ENCODE measurements at places on chromosomes 13 and 19.
A peak's percentile ranks its signal among the peaks of the same experiment; 100 is the strongest.

DNA sequence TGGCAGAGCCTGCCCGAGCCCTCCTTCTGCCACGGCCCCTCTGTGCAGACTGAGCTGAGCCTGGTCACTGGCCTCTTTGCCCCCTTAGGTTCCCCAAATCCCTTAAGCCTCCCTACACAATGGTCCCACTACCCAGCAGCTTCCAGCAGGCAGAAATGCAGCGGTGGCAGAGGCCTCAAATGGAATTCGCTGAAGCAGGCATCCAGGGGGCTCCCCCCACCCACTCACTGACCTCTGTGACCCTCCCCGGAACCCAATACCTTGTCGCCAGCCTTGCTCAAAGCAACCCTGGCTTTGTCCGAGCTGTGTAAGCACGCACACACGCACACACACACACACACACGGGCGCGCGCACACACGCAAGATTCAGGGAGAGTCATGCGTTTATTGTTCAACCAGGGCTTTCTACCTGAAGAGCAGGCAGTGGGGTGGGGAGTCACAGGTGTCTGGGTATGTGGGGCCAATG lies at the start of gene LIM2:
Gene LIM2 (minus strand): TSS at position 51 of the 466 bp plus-strand sequence. CDS start 531 bp downstream, outside the sequence.
- no peak within 1 kb of the TSS for H3K27ac ChIP-seq
- no peaks in the 10 kb centered on the region for H3K4me1 ChIP-seq
- no peak within 1 kb of the TSS for H3K4me3 ChIP-seq
- H3K36me3 ChIP-seq = no peaks in the 10 kb centered on the region
- H3K27me3 ChIP-seq = no peaks in the 10 kb centered on the region

DNA sequence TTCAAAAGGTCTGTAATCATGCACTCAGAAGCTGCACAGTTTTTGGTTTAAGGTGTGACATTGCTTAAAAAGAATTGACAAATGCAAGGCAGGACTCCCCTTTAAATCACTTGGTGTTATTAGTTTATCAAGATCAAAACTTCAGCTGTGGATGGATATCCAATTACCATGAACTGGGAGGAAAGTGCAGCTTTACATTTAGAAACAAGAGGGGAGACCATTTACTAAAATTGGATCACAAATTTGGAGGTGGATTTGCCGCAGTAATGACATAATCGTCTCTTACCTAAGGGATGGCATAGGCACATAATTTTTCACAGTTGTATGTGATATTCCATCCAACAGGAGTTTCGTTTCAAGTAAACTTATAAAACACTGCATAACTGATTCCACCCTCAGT lies 1610.2 kb downstream of the SLITRK5 start:
- H3K4me1 ChIP-seq = no peaks in the 10 kb centered on the region
- no peak overlapping the region for H3K27ac ChIP-seq
- no peaks in the 10 kb centered on the region for H3K27me3 ChIP-seq
- no peak overlapping the region for H3K4me3 ChIP-seq
- no peak for DNase-seq

- no peak overlapping the region for H3K4me3 ChIP-seq
- H3K4me1 ChIP-seq = no peaks in the 10 kb centered on the region
- H3K36me3 ChIP-seq = no peaks in the 10 kb centered on the region
- DNase-seq = no peak
These were observed 513.6 kb downstream of the PCDH9 start for GRCh38 chr13:66716538-66716937.

DNA sequence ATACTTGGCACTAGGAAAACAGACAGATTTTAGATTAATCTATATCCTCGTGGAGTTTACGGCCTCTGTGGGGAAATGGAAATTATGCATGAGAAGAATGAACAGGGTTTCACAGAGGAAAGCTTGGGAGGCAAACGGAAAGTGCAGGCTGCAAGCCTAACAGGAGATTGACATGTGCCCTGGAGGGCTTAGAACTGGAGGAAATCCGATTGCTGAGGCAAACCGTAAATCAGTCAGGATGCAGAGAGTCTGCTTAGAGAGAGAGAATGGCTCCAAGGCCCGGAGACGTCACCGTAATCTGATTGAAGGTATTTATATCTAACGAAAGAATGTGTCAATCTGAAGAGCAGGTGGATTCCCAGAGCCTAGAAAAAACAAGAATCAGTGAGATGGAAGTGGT lies 143.2 kb downstream of the KATNAL1 start:
- no peak for DNase-seq
- no peak overlapping the region for H3K27ac ChIP-seq
- peaks cover 8% of the 10 kb centered on the region for H3K27me3 ChIP-seq
- no peak overlapping the region for H3K4me3 ChIP-seq
- no peaks in the 10 kb centered on the region for H3K36me3 ChIP-seq

GRCh38 chr13:46555722-46556417 lies 2.9 kb downstream of the LRCH1 start:
- no peaks in the 10 kb centered on the region for H3K36me3 ChIP-seq
- no peak for DNase-seq
- peaks cover 27% of the 10 kb centered on the region for H3K4me1 ChIP-seq
- H3K4me3 ChIP-seq = no peak overlapping the region
- H3K27ac ChIP-seq = no peak overlapping the region

DNA sequence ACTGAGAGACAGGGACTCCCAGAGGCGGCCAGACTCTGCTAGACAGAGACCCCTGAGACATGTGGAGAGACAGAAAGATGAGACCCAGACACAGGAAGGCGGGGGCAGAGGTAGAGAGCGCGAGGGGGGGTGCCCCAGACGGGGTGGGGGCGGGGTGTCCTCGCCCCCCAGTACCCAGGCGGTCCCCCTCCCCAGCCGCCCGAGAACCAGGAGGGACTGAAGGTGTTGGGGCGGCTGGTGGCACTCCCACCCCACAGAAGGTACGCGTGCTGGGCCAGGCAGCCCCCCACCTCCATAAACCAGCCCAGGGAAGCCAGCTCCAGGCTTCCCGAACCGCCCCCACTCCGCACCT lies 336 bp downstream of the SLC8A2 start:
- DNase-seq = no peak
- H3K4me1 ChIP-seq = no peaks in the 10 kb centered on the region
- H3K4me3 ChIP-seq = no peak overlapping the region
- H3K27me3 ChIP-seq = peaks cover 35% of the 10 kb centered on the region

DNA sequence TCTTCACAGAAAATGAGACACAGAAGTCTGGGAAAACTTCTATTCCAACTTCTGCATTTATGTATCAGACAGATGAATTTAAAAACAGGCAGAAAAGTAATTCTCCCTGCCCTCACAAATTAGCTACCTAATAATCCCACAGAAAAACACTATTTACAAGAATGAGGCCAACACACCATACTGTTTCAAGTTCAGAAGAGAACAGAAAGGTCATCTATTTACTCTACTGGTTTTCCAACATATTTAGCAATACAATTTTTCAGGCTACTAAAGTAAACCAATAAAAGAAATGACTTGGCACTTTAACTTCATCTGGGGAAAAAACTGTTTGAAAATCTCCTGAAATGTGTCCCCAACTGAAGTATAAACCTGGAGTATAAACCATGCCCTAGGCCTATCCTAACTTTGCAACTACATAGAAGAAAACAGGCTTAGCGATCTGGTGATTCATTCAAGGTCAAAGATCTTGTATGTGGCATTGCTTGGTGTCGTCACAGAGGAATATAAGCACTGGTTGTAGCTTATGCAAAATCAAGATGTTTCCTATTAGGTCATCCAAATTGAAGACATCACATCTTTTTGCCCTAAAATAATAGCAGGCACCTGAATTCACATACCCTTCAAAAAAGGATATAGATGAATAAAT lies 20.1 kb upstream of the EBPL start:
- H3K36me3 ChIP-seq = peaks cover 30% of the 10 kb centered on the region
- peak; percentile 82 for DNase-seq
- no peaks in the 10 kb centered on the region for H3K27me3 ChIP-seq

DNA sequence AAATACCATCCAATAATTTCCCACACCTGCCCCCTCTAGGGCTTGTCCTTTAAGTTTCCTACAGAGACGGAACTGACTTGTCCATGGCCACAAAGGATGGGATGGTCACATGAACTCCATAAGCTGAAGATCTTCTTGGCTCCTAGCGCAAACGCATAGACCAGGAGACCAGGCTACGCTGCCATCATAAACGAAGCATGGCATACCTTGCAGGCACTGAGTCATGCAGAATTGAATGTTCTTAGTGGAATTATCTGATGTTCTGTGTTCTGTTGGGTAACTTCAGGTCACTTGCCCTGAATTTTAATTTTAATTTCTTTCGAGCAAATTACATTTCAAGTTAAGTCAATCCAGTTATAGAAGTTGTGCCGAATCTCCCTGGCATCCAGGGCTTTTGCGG lies 96.4 kb upstream of the STARD13 start:
- no peaks in the 10 kb centered on the region for H3K4me1 ChIP-seq
- no peak overlapping the region for H3K27ac ChIP-seq
- no peak overlapping the region for H3K4me3 ChIP-seq
- no peak for DNase-seq
- H3K27me3 ChIP-seq = no peaks in the 10 kb centered on the region
- H3K36me3 ChIP-seq = no peaks in the 10 kb centered on the region

DNA sequence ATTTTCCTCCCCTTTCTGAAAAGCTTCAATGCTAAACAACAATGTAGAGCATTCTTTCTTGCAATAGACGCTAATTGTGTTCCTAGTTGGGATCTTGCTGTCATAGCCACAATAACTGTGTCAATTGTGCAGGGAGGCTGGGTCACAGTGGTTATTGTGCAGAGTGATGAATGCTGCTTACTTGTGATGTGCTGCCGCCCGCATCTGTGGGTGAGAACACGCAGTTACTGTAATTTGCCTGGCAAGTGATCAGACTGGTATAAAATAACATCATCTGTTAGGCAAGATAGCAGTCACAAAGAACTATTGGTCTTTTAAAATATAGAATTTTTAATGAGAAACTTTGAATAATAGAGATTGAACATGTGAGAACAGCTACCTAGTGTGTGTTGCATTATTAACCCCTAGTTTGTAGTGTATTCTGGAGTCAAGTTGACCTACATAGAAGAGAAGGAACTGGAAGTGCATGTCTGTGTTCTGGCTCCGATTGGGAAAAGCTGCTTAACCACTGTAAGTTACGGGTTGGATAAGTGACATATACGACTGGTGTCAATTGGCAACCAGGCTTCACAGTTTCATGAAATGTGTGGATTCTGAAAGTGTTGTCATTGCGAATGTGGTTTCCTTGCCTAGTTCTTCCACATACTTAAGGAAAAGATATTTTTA lies 43.6 kb downstream of the SLAIN1 start:
- H3K27me3 ChIP-seq = no peaks in the 10 kb centered on the region
- DNase-seq = no peak
- H3K27ac ChIP-seq = no peak overlapping the region
- H3K36me3 ChIP-seq = no peaks in the 10 kb centered on the region
- no peaks in the 10 kb centered on the region for H3K4me1 ChIP-seq

GRCh38 chr13:20796791-20797508 lies 23.2 kb upstream of the EEF1AKMT1 start:
- H3K27ac ChIP-seq = no peak overlapping the region
- H3K4me1 ChIP-seq = peaks cover 15% of the 10 kb centered on the region
- no peaks in the 10 kb centered on the region for H3K27me3 ChIP-seq
- peaks cover 7% of the 10 kb centered on the region for H3K36me3 ChIP-seq
- DNase-seq = peak; percentile 22
- no peak overlapping the region for H3K4me3 ChIP-seq

DNA sequence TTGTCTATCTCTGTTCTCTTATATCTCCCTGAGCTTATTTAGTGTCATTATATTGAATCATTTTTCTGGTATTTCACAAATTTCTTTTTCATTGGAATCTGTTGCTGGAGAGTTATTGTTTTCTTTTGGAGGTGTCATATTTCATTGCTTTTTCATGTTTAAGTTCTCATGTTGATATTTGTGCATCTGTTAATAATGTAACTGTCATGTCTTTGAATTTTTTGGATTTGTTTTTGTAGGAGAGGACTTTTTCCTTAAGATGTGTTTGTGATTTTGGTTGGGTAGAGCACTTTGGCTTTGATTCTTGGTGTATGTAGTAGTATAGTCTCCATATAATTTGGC lies 64.0 kb downstream of the DNAJC3 start:
- no peaks in the 10 kb centered on the region for H3K27me3 ChIP-seq
- no peaks in the 10 kb centered on the region for H3K36me3 ChIP-seq
- no peak for DNase-seq

DNA sequence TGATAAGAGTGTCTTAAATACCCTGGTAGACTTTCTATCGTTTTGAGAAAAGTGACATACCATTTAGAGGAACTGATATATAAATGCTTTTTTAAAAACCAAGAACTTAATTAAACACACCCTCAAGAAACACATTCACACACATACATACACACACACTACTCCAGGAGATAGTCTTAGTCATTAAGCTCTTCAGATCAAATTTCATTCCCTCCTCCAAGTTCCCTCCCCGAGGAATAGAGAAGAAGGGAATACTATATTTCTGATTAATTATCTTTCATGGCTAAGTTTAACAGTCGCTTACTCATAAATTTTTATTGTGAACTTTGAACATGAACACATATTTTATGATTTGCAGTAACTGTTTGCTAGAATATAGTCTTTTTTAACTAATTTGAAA lies 1109.5 kb downstream of the SLITRK1 start:
- no peaks in the 10 kb centered on the region for H3K27me3 ChIP-seq
- H3K4me1 ChIP-seq = no peaks in the 10 kb centered on the region
- no peaks in the 10 kb centered on the region for H3K36me3 ChIP-seq
- no peak overlapping the region for H3K4me3 ChIP-seq
- no peak overlapping the region for H3K27ac ChIP-seq

DNA sequence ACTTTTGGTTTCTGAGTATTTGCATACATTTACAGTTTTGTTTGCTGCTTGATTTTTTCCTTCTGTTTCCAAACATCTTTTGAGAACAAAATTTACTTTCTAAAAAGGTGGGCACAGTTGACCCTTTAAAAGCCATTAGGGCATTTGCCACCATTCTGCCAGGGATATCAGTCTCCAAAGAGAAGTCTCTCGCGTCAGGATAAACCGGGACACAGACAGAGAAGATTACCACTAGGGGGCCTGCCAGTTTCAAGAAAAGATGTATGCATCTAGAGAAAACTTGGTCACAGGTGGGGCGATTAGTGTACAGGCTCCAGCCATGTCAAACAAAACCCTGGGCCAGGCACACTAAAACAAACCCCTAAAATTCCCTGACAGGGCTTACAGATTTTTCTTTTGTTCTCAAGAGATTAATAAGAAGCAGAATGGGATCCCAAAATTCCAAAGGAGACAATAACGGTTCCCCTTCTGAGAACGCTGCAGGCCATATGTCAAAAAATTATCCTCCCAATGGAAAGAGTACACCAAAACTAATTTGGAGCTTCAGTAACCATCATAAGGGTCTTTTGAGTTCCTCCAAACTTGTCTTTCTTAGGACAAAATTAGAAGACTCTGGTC lies 10.7 kb upstream of the PABPC3 start:
- H3K27me3 ChIP-seq = no peaks in the 10 kb centered on the region
- no peaks in the 10 kb centered on the region for H3K36me3 ChIP-seq
- H3K4me3 ChIP-seq = no peak overlapping the region
- peak; percentile 13 for DNase-seq
- H3K27ac ChIP-seq = no peak overlapping the region

GRCh38 chr13:79392882-79393563 lies 13.0 kb downstream of the RBM26 start:
- no peak overlapping the region for H3K27ac ChIP-seq
- H3K36me3 ChIP-seq = peaks cover 2% of the 10 kb centered on the region
- no peaks in the 10 kb centered on the region for H3K27me3 ChIP-seq

GRCh38 chr19:39142630-39143029 lies 17.0 kb downstream of the PAK4 start:
- no peaks in the 10 kb centered on the region for H3K27me3 ChIP-seq
- H3K36me3 ChIP-seq = no peaks in the 10 kb centered on the region
- no peak overlapping the region for H3K27ac ChIP-seq
- DNase-seq = no peak

GRCh38 chr19:16944626-16945363 lies 56.0 kb downstream of the F2RL3 start:
- no peaks in the 10 kb centered on the region for H3K36me3 ChIP-seq
- DNase-seq = no peak
- H3K27ac ChIP-seq = no peak overlapping the region
- peaks cover 2% of the 10 kb centered on the region for H3K27me3 ChIP-seq
- H3K4me1 ChIP-seq = no peaks in the 10 kb centered on the region
